ENCODE measurements at places on chromosomes 7 and 10.

DNA sequence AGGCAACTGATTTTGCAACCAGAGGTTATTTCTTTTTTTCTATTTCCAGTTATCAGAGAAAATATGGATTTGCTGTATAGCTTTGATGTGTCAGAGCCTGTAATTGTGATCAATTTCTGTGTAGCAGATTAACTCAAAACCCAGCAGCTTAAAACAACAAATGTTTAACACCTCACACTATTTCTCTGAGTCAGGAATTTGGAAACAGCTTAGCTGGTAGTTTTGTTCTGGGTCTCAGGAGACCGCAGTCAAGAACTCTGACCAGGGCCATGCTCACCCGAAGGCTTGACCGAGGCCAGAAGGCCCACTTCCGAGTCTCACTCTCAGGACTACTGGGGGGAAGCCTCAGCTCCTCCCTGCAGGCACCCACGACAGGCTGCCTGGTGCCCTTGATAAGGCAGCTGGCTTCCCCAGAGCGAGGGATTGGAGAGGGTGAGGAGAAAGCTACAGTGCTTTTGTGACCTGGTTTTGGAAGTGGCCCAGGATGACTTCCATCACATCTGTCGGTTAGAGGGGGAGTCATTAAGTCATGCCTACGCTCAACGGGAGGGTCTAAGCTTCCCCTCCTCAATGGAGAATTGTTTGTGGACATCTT, 105.7 kb upstream of the SHH start:
- no peak for DNase-seq

DNA sequence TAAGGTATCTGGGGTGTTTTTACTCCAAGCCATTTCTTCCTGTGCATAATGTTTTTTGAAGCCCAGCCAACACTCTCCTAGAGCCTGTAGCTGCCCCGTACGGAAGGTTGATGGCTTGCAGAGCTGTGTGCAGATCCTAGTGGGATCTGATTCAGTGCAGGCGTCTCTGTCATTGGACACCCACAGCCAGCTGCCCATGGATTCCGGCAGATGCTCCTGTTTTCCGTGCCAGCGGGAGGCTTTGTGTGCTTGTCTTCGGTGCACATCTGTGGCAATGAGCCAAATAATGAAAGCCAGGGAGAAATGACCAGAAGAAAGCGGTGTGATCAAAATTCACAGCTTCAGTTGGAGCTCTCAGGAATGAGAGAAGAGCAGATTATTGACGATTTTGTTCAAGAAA, 426.4 kb downstream of the TYW1 start:
- no peak for DNase-seq

DNA sequence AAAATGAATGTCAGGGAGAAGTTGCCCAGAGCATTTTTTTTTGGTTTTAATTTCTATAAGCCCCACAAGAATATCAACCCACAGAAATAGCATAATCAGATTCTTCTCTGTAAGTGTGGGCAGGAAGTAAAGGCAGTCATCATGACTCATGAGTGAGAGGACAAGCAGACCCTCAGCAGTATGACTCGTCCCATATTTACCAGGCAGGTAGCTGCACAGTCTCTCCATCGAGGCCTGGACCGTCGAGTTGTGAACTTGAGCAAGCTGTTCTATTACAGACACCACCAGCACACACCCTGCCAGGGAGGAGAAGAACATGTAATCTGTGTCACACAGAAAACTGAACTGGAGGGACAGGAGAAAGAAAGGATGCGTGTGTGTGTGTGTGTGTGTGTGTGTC, 37.8 kb downstream of the AOAH start:
- no peak for DNase-seq

- no peak for DNase-seq
Observed at GRCh38 chr10:47207281-47207615, 92.7 kb upstream of the GDF10 start.

DNA sequence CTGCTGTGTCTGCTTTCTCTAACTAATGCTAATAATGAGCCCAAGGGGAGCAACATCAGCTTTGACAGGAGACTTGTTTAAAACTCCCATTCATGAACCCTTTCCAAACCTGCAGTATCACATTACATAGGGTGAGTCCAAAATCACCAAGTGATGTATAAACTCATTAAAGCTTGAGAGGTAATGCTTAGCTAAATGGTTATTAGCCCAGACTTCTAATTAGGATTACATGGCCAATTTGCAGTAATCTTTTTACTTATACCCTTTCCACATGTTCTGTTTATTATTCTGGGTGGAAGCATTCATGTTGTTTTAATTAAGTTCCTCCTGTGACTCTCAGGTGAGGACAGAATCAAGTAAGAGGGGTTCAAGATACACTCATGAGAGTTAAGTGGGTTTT, 17.5 kb downstream of the ZNF138 start:
- DNase-seq, result no peak

Data from upper lobe of right lung (tissue), 1 donor.